ENCODE measurements at places on chromosomes 7 and 10. TPM values are rescaled to one million over a fixed set of nuclear protein-coding genes. Genes with fewer than 3 reads are reported as not detected.

The CHST15 gene
- 8.1 TPM for total RNA-seq

The GDF10 gene
- total RNA-seq: 0.09 TPM

The TUBAL3 gene
- 0.57 TPM for total RNA-seq

The IDE gene
- 24.0 TPM for total RNA-seq

The UTF1 gene
- not detected for total RNA-seq

The TMEM236 gene
- total RNA-seq: 0.07 TPM

The CLRN3 gene
- total RNA-seq: not detected

The C10orf67 gene
- 0.17 TPM for total RNA-seq

All from A549 treated with CORT108297 at 1 μM for 4 hours (cell line).